Stimulated activated CD4-positive, alpha-beta T cell treated with anti-CD3 and anti-CD28 coated beads, Interleukin-4, amount 100 ng/mL, for 1 hour (primary cell): ENCODE measurements at places on chromosomes 3 and 15.

DNA sequence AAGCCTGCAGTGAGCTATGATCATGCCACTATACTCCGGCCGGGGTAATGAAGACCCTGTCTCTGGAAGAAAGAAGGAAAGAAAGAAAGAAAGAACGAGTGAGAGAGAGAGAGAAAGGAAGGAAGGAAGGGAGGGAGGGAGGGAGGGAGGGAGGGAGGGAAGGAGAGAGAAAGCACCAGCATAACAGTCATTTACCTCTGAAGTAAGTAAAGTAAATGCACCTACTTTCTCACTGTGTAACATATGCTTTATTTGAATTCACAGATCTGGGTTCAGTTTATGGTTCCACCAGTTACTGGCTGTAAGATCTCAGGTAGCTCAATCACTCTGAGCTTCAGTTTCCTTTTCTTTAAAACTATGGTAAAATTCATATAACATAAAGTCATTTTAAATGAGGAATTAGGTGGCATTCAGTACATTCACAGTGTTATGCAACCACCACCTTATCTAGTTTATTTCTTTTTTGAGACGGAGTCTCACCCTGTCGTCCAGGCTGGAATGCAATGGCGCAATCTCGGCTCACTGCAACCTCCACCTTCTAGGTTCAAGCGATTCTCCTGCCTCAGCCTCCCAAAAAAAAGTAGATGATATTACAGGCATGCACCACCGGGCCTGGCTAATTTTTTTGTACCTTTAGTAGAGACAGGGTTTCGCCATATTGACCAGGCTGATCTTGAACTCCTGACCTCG is 16.1 kb upstream of the RAD54L2 start:
- no peak for DNase-seq

DNA sequence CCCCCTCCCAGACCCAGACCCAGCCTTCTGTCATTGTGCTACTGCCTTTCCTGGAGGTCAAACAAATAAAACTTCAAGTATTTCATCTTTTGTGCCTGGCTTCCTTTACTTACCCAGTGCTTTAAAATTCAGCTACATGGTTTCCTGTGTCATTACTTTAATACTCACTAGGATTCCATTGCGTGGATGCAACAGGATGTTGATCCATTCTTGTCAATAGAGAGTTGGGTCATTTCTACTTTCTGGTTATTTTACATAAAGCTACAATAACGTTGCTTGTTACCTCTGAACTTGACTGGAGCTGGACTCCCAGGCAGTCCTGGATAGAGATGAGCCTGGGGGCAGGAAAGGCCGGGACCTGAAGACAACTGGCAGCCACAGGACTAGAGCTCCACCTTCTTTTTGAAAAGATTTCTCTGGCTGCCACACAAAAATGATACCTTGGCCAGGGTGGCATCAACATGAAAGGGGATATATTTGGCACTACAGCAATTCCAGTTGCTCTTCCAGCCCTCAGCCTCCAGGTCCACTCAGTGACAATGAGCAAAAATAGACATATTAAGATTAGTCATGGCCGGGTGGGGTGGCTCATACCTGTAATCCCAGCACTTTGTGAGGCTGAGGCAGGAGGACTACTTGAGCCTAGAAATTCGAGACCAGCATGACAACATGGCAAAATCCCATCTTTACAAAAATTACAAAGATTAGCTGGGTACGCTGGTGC is 23.3 kb upstream of the HEG1 start:
- no peak for DNase-seq

DNA sequence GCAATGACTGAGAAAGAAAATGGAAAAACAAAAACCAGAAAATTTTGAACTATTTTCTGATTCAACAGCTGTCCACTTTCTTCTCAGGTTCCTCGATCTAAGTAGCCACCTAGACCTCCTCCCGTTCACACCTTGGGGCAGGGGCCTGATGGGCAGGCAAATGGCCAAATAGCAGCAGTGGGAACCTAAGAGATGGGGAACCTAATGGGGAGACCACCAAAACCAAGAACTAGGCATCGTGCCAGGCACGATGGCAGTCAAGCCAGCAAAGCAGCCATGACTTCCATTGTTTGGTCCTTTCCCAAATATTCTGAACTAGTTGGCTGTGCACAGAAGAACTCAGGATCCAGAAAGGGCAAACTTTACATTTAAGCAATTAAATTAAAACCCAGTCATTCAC is 57.1 kb downstream of the CAPN7 start:
- DNase-seq, result no peak

DNA sequence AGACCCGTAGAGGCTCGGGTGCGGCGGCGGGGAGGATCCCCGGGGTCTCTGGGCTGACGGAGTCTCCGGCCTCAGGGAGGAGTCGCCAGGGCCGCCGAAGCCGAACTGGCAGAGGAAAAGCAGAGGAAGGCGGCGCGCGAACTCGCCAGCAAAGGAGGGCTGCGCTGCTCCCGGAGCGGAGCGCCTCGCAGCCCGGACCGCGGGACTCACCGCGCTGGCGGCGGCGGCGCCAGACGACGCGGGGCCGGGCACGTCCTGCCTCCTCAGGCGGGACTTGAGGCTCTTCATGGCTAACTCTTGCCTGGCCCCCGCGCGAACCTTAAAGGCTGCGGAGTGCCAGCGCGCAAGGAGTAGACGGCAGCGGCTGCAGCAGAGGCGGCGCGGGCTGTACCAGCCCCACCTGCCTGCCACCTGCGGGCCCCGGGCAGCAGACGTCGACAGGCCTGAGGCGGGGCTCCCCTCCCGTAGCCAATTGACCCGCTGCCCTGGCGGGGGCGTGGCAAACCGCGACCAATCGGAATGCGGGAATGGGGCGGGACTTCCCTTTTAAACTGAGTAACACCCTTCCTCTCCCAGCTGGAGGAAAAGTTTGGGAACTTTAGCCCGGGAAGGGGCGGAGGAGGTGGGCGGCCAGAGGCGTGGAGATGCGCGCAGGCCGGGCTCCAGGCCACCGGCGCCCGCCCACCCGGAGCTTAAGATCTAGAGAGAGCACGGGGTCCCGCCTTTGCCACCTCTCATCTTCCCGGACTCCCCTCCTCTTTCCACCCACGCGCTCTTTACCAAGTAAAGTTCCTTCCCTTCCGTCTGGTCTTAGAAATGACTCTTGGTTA is at the start of gene UACA:
Gene UACA, minus strand, starts transcription at position 439 of the 830 bp plus-strand sequence. Its CDS starts 151 bp downstream, at position 288.
- peak; percentile 76 for DNase-seq

DNA sequence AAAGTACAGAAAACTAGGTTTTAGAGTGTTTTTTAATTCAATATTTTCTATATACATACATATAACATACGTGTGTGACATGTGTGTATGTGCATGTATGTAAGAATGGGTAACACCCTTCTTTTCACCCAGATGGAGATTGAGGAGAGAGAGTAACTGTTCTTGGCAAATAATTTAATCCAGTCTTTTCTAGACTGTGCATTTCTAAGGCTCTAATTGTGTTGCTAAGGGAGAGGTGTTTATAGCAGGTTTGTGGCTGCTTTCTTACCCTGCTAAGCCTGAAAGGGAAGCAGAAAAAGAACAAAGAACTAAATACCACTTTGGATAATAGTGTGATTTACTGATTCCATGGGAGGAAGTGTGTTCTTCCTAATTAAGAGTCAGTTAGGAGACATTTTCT is 46.0 kb upstream of the ALDH1L1 start:
- DNase-seq, result no peak

- DNase-seq, result peak; percentile 30
These were observed 686 bp downstream of the VPS8 start for GRCh38 chr3:184812662-184813042.

DNA sequence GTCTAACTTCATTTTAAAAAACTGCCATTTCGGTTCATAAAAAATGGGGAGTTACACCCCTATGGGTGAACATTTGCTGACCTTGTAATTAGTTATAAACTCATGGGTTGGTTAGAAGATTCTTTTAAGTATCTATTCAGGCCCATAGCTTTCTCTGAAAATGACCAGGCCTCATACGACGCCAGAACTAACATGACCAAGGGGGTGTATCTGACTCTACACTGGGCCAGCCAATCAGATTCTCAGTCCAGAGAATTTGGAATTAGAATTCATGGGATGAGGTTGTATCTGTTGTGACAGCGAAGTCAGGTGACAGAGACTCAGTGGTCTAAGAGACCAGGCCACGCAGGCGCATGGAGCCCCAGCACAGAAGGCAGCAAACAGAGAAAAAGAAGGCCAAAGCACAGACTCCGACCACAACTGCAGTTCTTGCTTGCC is 981.4 kb downstream of the FHIT start:
- DNase-seq, result no peak

GRCh38 chr3:21573291-21573690 is 177.7 kb downstream of the ZNF385D start:
- no peak for DNase-seq

- no peak for DNase-seq
These were observed 24.8 kb downstream of the EFCC1 start for GRCh38 chr3:129025691-129026435.

- DNase-seq, result no peak
These were observed 29.8 kb downstream of the SRPRB start for GRCh38 chr3:133835418-133835743.

- no peak for DNase-seq
These were observed 120.6 kb downstream of the PPM1L start for GRCh38 chr3:160876643-160877042.

DNA sequence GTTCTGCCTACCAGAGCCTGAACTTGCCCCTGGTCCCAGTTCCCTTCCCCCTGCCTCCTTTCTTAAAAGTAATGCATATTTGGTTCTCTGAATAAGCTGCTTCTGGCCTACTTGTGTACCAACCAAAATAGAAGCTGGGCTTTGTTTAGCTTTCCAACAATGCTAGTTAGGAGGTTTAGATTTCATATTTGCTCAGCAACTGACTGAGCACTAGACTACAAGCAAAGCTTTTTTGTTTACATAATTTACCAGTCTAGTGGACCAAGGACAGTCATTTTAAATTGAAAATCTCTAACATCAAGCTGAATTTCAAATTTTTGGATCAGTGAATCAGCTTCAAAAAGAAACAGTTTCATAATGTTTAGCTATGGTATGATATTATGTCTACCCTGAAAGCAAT is 331.2 kb downstream of the ULK4 start:
- no peak for DNase-seq

GRCh38 chr15:25954398-25954797 is 91.3 kb upstream of the ATP10A start:
- DNase-seq, result no peak

DNA sequence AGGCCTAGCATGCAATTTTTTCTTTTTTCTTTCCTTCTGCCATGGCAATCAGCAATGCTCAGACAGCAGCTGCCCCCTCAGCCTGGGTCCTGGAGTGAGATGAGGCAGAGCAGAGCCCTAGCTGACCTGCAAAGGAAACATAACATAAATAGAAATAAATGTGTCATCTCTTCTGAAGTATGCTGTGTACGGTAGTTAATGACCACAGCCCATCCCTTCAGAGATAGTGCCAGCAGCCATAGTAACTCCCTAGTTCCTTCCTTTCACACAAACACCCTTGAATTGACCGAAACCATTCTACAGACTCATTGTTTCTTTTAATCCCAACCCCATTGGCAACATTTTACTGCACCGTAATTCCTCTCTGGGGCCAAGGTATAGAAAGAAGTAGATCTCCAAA is 8.4 kb upstream of the CD47 start:
- DNase-seq, result no peak

GRCh38 chr15:80970658-80971057 is 19.0 kb downstream of the MESD start:
- no peak for DNase-seq

- no peak for DNase-seq
These were observed 28.9 kb downstream of the PLA2G4D start for GRCh38 chr15:42065468-42065867.

- no peak for DNase-seq
These were observed 38.3 kb downstream of the PDE8A start for GRCh38 chr15:85019815-85020590.

GRCh38 chr15:86526938-86527690 is 447.4 kb downstream of the AGBL1 start:
- no peak for DNase-seq

- no peak for DNase-seq
These were observed 54.8 kb upstream of the UTS2B start for GRCh38 chr3:191385101-191385500.

DNA sequence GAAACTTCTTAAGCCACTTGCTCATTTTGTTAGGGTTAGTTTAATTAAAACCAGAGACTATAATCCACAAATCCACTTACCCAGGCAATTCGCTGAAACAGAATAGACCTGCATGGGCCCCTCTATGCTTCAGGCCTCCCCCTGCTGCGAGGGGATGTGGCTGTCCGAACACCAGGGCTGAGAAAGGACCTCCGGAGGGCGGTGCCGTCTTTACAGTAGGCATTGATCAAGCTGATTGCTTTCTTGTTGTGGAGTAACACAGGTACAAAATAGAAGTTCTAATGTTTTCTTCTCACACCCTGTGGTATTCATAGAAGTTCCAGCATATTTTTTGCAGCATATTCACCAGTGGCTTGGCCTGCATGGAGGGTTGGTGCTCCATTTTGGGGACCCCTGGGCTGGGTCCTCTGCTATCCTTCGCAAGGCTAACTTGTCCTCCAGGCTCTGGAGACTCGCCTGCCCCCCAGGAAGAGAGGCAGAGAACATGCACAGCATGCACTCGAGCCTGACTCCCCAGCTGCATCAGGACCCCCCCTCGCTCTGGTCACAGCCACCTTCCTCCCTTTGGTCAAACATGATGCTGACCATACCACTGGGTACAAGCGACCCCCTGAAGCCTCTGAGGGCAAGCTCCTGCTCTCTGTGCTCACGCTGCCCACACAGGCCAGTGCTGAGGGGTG is 55.3 kb downstream of the TPRA1 start:
- no peak for DNase-seq

- no peak for DNase-seq
These were observed 205.9 kb upstream of the GBE1 start for GRCh38 chr3:81967393-81967792.

- no peak for DNase-seq
These were observed 60.9 kb upstream of the ITGA11 start for GRCh38 chr15:68492855-68493254.

DNA sequence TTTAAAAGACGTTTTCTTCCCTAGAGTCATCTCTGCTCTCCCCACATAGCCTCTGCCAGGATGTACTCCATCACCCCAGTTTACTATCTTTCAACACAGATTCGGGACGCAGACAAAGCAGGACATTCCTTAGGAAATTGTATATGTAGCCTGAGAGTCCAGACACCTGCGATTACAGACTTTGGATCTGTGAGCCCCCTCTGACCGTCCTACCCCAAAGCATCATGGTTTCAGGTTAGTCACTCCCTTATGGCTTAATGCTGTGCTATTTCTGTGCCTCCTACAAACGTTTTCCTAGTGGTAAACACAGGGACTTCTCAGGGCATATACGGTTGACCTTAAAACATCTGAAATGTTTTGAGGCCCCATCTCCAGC is 234.0 kb upstream of the BHLHE40 start:
- no peak for DNase-seq
